Stimulated activated CD4-positive, alpha-beta T cell treated with anti-CD3 and anti-CD28 coated beads, Interleukin-1b, Interleukin-23, amount 100 ng/mL, for 1 hour (primary cell): ENCODE measurements at places on chromosomes 7 and 10.

DNA sequence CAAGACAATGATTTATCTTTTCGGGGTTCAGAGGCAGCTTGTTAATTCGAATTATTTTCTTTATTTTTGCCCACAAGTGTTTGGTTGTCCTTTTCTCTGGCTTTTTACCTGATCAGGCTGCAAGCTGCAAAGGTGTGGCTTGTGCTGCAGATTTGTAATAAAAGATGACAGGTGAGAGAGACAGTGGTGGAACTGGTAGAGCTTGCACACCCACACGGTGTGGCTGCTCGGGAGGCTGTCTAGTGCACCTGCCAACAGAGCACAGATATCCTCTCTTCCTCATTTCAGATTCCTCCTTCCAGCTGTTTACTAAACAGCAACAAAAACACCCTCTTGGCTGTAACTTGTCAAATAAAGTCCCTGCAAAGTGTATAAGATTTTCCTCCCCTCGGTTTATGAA lies 9.2 kb downstream of the GJD4 start:
- no peak for DNase-seq

- no peak for DNase-seq
Observed at GRCh38 chr10:22740180-22740579, 25.8 kb upstream of the PIP4K2A start.

GRCh38 chr7:77569514-77570232 lies 32.6 kb downstream of the PTPN12 start:
- no peak for DNase-seq

- DNase-seq = no peak
Observed at GRCh38 chr10:109650228-109650627, 273.1 kb downstream of the XPNPEP1 start.

- DNase-seq = no peak
Observed at GRCh38 chr7:132446260-132446659, 130.0 kb downstream of the PLXNA4 start.

DNA sequence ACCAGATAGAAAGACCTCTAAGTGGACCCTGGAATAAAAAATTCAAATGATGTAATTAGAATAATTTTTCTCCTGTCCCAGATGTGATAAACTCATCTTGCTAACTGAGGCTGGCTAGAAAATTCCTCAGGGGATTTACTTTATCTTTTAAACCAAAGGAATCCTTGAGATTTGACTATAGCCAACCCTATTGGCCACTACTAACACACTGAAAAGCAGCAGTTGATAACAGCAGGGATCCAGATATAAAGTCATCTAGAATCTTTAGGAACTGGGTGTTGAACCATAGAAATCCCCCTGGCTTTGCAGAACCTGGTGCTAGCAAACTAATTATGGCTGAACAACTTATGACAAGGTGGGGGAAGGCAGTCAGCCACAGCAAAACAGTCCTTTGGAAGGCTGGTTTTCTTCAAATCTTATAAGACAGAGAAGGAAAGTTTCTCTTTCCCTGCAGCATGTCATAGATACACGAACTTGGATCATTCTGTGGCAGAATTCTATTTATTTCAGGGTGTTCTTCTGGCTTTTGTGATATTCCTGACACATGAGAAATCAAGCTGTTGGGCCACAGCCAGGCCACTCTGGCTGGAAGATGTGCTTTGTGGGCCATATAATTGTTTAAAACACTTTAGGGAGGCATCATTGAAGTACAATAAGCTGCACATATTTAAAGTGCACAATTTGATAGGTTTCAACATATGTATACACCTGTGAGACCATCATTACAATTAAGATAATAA lies 643.6 kb downstream of the SORCS3 start:
- no peak for DNase-seq

DNA sequence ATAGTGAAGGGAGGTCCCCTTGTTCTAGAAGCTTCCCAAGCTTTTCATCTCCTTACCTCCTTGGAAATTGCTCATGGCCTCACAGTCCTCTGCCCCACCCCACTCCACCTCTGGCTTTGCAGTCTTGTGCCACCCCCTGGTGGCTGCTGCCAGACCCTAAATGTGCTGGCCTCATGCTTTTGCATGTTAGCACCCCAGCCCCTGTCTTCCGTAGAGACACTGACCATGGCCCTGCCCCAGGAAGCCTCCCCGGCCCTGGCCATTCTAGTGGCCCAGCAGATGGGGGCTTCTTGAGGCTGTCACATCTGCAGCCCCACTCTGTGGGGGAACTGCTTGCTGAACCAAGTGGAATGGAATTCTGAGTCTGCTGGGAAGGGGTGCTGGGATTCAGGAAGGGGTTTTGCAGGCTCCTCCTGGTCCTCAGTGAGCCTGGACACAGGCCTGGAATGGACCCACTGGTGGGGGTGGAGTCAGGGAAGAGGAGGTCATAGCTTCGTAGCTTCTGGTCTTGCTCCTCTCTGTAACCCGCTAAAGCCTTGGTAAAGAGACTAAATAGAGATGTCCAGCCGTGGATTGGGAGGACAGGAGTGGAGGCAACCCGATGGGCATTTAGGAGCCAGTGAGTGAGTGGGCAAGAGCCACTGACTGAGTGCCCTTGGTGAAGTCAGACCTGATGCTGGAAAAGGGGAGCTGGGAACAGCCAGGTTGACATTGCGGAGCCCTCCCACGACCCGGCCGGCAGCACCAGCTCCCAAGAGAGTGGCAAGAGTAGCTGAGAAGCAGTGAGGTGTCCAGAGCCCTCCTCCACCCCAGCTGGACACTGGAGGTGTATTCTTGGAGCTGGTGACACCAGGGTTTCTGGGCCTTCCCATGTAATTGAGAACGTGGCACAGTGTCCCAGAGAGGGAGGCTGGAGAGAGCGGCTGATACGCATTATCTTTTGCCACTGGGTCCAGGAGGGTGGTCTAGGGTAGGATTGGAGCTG lies 20.9 kb downstream of the RAMP3 start:
- DNase-seq = no peak

DNA sequence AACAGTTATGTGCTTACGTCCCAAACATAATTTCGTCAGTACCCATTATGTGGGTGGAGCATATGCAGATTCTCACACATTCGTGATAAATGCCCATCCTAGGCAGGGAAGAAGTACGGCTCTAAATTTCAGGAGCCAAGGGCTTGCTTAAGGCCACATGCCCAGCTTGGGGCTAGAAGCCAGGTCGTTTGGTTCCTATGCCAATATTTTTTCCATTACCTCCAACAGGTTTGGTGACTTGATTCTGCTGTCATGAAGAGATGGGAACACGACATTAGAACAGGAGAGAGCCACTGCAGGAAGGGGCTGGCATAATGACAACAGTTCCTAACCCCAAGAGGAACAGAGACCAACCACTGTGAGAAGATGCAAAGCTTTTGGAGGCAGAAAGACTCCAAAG lies 85.1 kb downstream of the HIPK2 start:
- DNase-seq = no peak

GRCh38 chr10:103441206-103441605 lies 11.0 kb downstream of the CALHM2 start:
- DNase-seq = no peak

DNA sequence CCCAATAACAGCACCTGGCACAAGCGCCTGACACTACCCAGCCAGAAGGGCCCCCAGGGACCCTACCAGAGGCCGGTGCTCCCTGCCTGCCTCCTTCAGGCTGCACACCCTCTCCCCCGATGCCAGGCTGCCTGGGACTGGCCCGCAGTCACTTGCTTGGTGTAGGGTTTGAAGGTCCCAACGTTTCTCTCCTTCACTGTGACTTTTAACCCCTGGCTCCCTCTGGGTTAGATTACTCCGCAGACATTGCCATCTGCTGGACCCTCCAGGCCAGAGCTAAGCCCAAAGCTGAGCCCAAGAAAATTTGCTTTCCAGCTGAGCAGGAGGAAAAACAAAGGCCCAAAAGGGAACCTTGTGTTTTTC lies 6.9 kb downstream of the CDHR1 start:
- no peak for DNase-seq

- DNase-seq = no peak
Observed at GRCh38 chr10:71290331-71290730, 28.7 kb upstream of the SLC29A3 start.

DNA sequence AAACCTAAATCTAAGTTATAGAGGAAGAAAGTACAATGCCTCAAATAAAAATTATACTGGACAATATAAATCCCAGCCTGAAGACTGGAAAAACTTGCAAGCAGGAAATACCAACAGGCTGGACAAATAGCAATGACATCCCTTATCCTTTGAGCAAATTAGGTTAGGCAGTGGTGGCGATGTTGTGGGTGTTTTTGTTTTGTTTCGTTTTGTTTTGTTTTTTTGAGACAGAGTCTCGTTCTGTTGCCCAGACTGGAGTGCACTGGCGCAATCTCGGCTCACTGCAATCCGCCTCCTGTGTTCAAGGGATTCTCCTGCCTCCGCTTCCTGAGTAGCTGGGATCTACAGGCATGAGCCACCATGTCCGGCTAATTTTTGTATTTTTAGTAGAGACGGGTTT lies 57.3 kb upstream of the TES start:
- DNase-seq = no peak

GRCh38 chr10:3714967-3715366 lies 70.0 kb downstream of the KLF6 start:
- no peak for DNase-seq

DNA sequence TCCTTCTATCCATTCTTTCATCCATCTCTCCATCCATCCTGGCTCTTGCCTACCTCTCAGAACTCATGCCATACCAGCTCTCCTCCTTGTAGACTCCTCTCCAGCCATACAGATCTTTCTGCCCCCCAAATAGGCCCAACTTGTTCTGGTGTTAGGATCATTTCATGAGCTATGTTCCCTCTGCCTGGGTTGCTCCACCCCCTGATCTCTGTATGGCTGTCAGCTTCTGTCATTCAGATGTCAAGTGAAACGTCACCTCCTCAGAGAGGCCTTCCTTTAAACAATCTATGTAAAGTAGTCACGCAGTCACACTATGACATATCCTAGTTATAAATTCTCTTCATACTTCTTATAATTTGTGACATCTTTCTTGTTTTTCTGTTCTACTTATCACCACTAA lies 42.3 kb upstream of the PNLIPRP3 start:
- DNase-seq = no peak

DNA sequence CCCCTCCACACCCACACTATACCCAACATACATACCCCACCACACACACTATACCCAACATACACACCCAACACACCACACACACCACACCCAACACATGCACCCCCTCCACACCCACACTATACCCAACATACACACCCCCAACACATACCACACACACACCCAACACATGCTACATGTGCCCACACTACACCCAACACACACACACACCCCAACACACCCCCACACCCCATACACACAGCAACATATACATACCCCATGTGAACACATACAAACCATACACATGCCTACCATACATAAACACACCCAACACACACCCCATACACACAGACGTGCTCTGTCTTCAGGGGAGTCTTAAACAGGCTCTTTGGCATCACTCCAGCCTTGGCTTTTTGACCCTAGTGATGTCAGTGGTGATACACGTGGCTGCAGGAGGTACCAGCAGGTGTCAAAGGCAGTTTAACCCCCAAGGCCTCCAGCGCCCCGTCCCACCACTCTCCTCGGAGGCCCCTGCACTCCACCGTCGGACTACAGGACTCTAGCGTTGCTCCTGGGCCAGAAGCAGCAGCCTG lies 73.4 kb downstream of the HIPK2 start:
- DNase-seq = no peak

DNA sequence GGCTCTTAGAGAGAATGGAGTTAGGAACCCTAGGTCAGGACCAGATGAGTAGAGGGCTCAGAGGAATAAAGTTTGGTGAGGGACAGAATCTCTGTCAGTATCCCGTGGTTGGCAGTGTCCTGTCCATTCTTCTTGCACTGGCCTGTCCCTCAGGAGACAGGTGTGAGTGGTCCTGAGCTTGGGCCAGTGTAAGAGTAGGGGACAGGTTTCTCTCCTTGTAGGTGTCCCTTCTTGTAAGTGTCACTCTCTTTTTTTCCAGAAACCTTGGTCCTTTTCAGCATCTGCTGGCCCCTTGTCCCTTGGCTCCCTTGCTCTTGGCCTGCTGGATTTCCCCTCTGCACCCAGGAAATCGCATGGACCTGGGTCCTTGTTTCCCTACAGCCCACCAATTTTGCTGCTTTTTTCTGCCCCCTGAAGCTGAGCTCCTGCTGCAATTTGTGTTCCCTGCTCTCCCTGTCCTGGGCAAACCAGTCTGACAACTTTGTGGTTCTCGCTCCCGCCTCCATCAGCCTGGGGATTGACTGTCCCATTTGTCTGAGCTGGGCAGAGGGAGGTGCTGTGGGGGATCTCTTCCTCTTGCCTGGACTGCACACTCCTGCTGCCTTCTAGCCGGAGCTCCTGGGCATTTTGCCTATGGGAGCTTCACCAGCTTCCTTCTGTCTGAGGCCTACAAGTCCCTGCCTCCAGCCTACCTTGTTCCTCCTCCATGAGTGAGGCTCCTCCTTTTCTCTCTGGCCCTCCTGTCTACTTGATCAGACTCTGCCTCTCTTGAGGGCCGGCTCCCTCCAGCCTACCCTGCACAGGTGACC lies 6.5 kb downstream of the TSPAN14 start:
- no peak for DNase-seq

GRCh38 chr7:70694971-70695794 lies 436.8 kb upstream of the GALNT17 start:
- no peak for DNase-seq

DNA sequence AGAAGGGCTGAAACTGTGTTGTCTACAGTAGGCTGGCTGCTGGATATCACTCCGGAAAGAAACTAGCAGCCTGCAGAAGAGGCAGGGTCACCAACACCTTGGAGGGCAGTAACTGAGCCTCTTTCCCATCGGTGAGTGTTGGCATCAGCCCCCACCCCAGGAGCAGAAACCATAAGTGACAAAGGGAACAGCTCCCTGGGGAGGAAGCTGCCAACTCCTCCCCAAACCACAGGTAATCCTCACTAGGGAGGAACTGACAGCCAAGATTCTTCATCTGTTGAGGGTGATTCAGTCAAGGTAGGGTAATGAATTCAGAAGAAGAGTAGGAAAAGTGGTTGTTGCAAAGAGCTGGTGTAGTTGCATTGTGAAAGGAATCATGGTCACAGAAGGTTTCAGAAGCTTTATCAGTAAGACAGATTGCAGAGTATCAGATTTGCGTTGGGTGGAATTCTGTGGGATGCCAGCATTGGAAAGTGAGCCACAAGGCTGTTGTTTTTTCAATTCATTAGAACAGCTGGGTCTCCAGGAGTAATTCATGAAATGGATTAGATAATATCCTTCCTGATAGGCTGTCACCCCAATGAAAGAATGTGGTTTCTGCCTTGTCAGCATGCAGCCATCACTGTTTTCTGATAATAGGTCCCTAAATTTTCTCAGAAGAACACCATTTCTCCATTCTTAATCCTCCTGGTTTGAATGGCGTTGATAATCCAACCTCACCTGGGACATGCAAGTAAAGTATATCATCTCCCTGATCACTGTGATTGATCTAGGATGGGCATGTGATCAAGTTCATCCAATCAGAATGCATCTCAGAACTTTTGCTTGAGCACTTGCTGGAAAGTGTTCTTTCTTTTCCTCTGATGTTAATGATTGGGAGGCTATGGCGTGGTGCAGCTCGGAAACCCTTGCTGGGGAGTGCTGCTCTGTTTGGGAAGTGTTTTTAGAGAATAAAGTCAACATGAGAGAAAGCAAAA lies 75.0 kb upstream of the CTBP2 start:
- DNase-seq = no peak

DNA sequence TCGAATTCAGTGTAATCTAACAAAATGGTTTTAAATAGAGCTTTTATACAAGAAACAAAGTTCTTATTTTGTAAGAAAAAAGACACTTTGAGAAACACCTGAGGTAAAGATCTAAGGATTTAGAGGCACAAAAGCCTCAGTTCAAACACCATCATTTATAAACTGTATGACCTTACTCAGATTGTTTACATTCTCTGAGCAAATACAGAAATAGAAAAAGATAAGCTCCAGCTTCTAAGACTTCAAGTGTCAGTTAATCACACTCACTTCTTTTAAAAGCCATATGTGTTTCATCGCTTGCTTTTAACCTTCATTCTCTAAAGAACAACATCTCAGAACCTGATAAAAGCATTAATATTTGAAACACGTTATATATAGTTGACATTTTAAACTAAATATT lies 27.9 kb downstream of the CADPS2 start:
- no peak for DNase-seq
